Stomach (tissue), 19 donors: ENCODE measurements at places on chromosomes 6 and 20. TPM values are rescaled to one million over a fixed set of nuclear protein-coding genes. Genes with fewer than 3 reads are reported as not detected.

GABRR1 gene
- not detected for total RNA-seq

SUMO4 gene
- total RNA-seq: 1.2 TPM

TMEM151B gene
- not detected for total RNA-seq

STMND1 gene
- total RNA-seq: not detected

ANGPT4 gene
- 0.29 TPM for total RNA-seq
